ENCODE measurements at places on chromosomes 7 and 10.
A peak's percentile ranks its signal among the peaks of the same experiment; 100 is the strongest.

DNA sequence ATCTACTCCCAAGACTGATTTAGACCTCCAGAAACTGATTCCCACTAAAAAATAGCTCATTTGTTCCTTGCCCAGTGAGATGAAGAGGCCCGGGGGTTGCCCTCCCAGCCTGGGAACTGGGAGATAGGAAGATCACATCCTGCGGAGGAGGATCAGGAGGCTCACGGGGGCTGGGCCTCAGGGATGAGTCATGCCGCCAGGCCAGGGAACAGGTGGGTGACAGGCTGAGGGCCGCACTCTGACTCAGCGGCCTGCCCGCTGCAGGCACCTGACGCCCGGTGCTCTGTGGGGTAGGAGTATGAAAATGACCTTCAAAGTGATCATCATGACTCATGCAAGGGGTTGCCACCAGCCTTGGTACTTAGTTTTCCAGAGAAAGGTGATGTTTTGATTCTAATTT is 104.5 kb upstream of the ZPBP start:
- DNase-seq, result peak; percentile 45

DNA sequence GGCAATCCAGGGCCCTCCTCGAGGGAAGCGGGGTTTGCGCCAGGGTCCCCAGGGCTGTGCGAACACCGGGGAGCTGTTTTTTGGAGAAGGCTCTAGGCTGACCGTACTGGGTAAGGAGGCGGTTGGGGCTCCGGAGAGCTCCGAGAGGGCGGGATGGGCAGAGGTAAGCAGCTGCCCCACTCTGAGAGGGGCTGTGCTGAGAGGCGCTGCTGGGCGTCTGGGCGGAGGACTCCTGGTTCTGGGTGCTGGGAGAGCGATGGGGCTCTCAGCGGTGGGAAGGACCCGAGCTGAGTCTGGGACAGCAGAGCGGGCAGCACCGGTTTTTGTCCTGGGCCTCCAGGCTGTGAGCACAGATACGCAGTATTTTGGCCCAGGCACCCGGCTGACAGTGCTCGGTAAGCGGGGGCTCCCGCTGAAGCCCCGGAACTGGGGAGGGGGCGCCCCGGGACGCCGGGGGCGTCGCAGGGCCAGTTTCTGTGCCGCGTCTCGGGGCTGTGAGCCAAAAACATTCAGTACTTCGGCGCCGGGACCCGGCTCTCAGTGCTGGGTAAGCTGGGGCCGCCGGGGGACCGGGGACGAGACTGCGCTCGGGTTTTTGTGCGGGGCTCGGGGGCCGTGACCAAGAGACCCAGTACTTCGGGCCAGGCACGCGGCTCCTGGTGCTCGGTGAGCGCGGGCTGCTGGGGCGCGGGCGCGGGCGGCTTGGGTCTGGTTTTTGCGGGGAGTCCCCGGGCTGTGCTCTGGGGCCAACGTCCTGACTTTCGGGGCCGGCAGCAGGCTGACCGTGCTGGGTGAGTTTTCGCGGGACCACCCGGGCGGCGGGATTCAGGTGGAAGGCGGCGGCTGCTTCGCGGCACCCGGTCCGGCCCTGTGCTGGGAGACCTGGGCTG is 26.0 kb downstream of the PRSS2 start:
- no peak for DNase-seq

- DNase-seq, result no peak
Observed at GRCh38 chr10:76149602-76150138, 718.2 kb downstream of the LRMDA start.

- no peak for DNase-seq
Observed at GRCh38 chr7:92359801-92360200, 87.5 kb upstream of the GATAD1 start.

GRCh38 chr10:59633063-59633462 is 76.6 kb downstream of the SLC16A9 start:
- no peak for DNase-seq

GRCh38 chr7:92671505-92672169 is 81.4 kb upstream of the FAM133B start:
- no peak for DNase-seq

- no peak for DNase-seq
Observed at GRCh38 chr7:48170506-48170905, 752 bp upstream of the ABCA13 start.

All from stimulated activated CD4-positive, alpha-beta T cell treated with anti-CD3 and anti-CD28 coated beads, Interleukin-1b, Interleukin-23, amount 100 ng/mL, for 4 hours (primary cell).